Transverse colon (tissue), 4 donors: ENCODE measurements at places on chromosomes 12 and 14. TPM values are rescaled to one million over a fixed set of nuclear protein-coding genes. Genes with fewer than 3 reads are reported as not detected.

DNA sequence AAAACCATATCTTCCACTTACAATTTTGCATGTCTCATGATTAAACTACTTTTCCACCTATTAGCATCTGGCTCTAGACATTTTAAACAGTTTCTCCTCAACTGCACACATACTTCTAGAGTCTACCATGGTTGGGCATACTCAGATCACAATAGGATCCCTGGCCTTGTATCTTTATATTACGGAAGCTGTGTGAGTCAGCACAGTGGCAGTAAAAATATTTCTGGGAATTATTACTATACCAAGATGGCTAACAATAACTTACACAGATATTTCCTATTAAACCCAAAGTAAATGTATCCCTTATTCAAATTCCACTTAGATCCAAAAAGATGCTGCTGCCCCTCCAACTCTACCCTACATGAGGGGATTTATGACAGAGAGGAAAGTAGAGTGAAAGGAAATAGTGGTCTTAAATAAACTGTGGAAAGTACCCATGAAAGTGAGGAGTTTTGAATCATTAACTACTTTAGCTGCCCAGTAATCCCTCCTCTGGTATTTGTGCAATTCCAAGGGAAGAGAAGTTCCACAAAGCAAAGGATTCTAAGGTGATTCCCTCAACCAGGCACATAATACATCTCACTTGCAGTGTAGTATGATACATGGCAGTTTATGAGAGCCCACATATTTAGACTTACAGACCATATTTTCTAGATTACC, 14.0 kb upstream of the CPSF6 start:
- no peaks in the 10 kb centered on the region for H3K36me3 ChIP-seq
- no peak for DNase-seq
- no peaks in the 10 kb centered on the region for H3K4me1 ChIP-seq
- no peaks in the 10 kb centered on the region for H3K27me3 ChIP-seq
- no peak overlapping the region for H3K4me3 ChIP-seq
- no peak overlapping the region for H3K27ac ChIP-seq

LMNTD1 gene
- not detected for total RNA-seq

- H3K4me1 ChIP-seq = no peaks in the 10 kb centered on the region
- H3K36me3 ChIP-seq = no peaks in the 10 kb centered on the region
- DNase-seq = no peak
- H3K27ac ChIP-seq = no peak overlapping the region
These were observed 428.0 kb upstream of the TMTC1 start for GRCh38 chr12:30211743-30212142.

- H3K4me1 ChIP-seq = peaks cover 5% of the 10 kb centered on the region
- no peaks in the 10 kb centered on the region for H3K36me3 ChIP-seq
- no peaks in the 10 kb centered on the region for H3K27me3 ChIP-seq
- no peak overlapping the region for H3K4me3 ChIP-seq
These were observed 11.3 kb downstream of the C14orf132 start for GRCh38 chr14:96050482-96050881.

DNA sequence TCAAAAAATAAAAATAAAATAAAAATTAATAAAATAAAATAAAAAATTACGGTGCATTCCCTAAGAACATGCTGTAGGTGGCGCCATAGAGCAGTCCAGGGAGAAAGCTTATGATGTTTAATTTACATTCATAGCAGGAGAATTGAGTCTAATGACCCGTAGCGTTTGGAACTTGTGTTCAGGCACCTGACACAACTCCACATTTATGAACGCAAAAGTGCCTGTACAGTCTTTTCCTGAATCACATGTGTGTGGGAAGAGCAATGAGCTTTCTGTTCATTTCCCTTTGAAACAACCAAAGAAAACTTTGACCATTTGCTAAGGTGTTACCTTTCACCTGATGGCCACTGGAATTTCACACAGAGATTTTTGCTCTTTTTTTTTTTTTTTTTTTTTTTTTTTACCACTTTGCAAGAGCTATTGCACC, 60.6 kb upstream of the KCNA1 start:
- no peaks in the 10 kb centered on the region for H3K4me1 ChIP-seq
- no peak for DNase-seq
- no peak overlapping the region for H3K27ac ChIP-seq
- no peak overlapping the region for H3K4me3 ChIP-seq
- H3K36me3 ChIP-seq = no peaks in the 10 kb centered on the region

INSM2 gene
- total RNA-seq = not detected

- no peaks in the 10 kb centered on the region for H3K36me3 ChIP-seq
- no peak for DNase-seq
- H3K4me1 ChIP-seq = peaks cover 7% of the 10 kb centered on the region
These were observed 91.2 kb downstream of the PTGER2 start for GRCh38 chr14:52405314-52405713.

DNA sequence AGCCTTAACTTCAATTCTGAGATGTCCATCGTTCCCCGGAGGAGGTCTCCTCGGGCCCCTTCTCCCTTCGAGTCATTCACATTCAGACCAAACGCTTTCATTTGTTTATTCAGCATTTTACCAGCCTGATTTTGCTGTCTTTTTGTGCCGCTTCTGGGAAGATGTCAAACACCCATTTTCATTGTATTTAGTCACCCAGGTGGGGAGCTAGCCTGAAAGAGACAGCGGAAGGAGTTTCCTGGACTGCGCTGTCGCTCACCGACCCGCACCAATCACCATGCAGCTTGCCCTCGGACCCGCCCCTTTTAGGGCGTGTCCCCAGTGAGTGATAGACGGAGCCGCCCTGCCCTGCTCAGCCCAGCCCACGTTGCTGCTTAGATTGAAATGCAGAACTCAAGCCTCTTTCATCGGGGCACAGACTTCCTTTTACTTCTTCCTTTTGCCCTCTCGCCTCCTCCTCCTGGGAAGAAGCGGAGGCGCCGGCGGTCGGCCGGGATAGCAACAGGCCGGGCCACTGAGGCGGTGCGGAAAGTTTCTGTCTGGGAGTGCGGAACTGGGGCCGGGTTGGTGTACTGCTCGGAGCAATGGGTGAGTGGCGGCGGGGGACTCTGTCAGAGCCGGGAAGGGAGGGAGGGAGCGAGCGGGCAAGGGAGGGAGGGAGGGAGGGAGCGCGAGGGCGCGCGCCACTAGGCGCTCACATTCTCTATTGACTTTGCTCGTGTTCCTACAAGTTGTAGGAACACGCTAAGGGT, at the start of gene PAX9:
TSS of gene PAX9 (plus strand) at position 355 of the 752 bp plus-strand sequence. CDS start at position 585, 230 bp downstream.
- peak; percentile 86 for DNase-seq
- H3K27me3 ChIP-seq = peaks cover 100% of the 10 kb centered on the region
- no peaks in the 10 kb centered on the region for H3K36me3 ChIP-seq
- H3K4me1 ChIP-seq = peaks cover 64% of the 10 kb centered on the region
- H3K4me3 ChIP-seq = peak within 1 kb of the TSS; percentile 29

GRCh38 chr12:56520506-56520905, 1.1 kb upstream of the RBMS2 start:
- no peaks in the 10 kb centered on the region for H3K27me3 ChIP-seq
- no peaks in the 10 kb centered on the region for H3K36me3 ChIP-seq
- no peak for DNase-seq
- no peak overlapping the region for H3K4me3 ChIP-seq
- H3K27ac ChIP-seq = peak overlapping the region; percentile 87

- no peak for DNase-seq
- H3K27ac ChIP-seq = no peak overlapping the region
- H3K4me1 ChIP-seq = no peaks in the 10 kb centered on the region
- H3K27me3 ChIP-seq = no peaks in the 10 kb centered on the region
- no peaks in the 10 kb centered on the region for H3K36me3 ChIP-seq
These were observed 70.0 kb downstream of the GALNT9 start for GRCh38 chr12:132259364-132259871.

- H3K27me3 ChIP-seq = no peaks in the 10 kb centered on the region
- H3K27ac ChIP-seq = no peak overlapping the region
- H3K36me3 ChIP-seq = no peaks in the 10 kb centered on the region
- no peak for DNase-seq
These were observed 13.5 kb downstream of the ISCA2 start for GRCh38 chr14:74507085-74507484.

- H3K4me3 ChIP-seq = no peak overlapping the region
- H3K27ac ChIP-seq = no peak overlapping the region
- H3K4me1 ChIP-seq = no peaks in the 10 kb centered on the region
- no peak for DNase-seq
- H3K36me3 ChIP-seq = no peaks in the 10 kb centered on the region
- no peaks in the 10 kb centered on the region for H3K27me3 ChIP-seq
These were observed 168.7 kb upstream of the TMCC3 start for GRCh38 chr12:94819011-94819410.
